Dermis microvascular lymphatic vessel endothelial cell (primary cell): ENCODE measurements at places on chromosomes 1 and 21. TPM values are rescaled to one million over a fixed set of nuclear protein-coding genes. Genes with fewer than 3 reads are reported as not detected.

- DNase-seq = no peak
Observed at GRCh38 chr1:23763041-23763577, 15.1 kb upstream of the PITHD1 start.

GRCh38 chr21:46667741-46668380 lies 32.4 kb downstream of the PRMT2 start:
- no peak for DNase-seq

DNA sequence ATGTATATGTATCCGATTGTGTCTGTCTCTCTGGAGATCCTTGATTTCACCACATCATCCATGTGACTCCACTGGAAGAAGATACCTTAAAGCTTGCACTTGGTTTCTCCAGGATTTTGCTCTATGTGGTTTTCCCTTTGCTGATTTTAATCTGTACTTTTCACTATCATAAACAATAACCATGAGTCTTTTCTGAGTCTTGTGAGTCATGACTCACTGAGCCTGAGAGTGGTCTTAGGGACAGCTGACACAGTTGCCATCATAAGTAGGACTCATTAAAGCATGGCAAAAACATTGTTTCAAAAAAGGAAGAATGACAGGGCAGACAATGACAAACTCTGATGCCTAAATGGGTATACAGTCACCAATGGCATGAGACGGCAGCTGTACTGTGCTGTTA lies 226.2 kb downstream of the AKT3 start:
- DNase-seq = no peak

- no peak for DNase-seq
Observed at GRCh38 chr1:64516301-64516700, 46.4 kb downstream of the CACHD1 start.

GRCh38 chr1:22888320-22889075 lies 84.2 kb downstream of the LACTBL1 start:
- peak; percentile 93 for DNase-seq

DNA sequence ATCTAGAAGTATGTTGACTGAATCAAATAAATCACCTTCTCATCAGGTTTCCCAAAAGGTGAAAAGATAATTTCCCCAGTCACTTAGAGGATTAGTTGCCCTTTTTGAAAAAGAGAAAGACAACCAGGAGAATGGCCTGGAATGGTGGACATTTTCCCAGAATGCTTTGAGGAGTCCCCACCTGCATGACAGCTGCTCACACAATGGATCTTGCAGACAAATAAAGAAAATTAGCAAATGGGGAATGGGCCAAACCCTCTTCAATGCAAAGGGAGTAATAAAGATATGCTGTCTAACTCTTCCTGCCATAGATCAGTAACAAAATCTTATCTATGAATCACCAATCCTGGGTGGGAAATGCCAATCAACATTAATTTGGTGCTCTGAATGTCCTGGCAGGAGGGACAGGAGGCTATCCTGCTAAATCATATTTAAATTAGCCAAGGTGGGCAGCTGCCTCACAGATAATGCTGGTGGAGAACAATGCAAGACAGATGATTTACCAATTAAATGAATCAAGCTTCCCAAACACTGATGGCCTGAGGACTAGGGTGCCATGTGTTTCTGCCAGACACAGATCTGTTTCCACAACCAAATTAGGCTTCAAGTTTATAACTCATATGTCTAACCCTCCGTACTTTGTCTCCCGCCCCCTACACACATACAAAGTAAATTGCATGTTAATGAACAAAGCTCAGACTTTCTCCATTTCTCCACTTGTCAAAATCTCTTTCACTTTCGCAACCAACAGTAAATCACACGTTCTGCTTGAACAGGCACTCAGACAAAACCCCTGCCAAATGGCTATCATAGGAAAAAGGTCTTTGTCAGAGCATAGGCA lies 488.0 kb upstream of the PLXNA2 start:
- peak; percentile 39 for DNase-seq

DNA sequence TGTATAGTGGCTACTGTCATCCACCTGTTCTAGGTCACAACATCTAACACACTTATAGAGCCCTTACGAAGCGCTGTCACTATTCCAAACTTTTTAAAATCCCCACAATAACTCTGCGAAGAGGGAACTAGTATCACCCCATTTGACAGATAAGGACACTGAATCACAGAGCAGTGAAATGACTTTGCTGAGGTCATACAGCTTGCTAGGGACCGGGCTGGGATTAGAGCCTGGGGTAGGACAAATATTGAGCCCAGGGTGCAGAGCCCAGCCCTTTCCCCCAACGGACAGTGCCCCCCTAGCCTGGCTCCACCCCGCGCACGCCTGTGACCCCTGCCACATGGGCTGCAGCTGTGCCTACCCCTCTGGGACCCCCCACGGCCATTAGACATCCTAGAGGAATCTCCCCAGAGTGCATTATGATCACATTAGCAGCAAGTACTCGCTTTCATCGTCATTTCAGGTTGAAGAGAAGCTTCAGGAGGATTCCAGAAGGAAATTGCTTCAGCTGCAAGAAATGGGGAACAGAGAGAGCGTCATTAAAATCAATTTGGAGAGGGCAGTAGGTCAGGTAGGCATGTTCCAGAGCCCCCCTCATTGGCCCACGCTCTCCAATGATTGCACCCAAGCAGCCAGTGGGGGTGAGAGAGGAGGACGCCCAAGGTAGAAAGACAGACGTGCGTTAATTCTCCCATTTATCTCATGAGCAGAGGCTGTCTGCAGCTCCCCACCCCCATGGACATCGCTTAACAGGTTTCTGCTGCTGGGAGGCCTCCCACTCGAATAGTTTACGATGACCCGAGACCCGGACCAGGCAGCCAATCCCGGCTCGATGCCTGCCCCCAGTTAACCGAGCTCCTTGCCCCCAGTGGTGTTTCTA lies 77.2 kb downstream of the FHAD1 start:
- DNase-seq = no peak

- no peak for DNase-seq
Observed at GRCh38 chr1:100423832-100424337, 71.6 kb downstream of the CDC14A start.

GRCh38 chr21:36981049-36981391 lies 14.6 kb upstream of the HLCS start:
- DNase-seq = no peak

GRCh38 chr1:235950318-235950717 lies 83.6 kb upstream of the LYST start:
- no peak for DNase-seq

DNA sequence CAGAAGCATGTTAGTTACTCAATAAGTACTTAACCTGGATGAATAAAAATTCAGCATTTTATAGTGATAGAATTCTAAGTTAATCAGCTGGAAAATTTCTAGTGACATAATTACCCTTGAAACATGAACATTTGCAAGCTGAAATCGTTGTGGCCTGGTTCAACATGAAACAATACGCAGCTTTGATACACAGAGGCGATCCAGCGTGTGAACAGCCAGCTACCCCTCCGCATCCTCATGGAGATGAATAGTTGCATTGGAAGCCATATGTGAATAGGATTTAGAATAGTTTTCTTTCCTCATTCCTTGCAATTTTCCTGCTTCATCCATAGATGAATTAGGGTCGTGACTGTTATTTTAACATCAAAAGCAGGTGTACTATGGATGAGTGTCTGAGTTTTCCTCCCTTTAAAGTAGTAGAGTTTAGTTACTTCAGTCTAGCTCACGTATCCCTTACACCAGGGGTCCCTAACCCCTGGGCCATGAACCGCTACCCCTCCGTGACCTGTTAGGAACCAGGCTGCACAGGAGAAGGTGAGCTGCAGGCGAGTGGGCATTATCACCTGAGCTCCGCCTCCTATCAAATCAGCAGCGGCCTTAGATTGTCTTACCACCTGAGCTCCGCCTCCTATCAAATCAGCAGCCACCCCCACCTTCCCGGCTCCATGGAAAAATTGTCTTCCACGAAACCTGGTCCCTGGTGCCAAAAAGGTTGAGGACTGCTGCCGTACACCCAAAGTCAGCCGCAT lies 6.2 kb upstream of the TARBP1 start:
- DNase-seq = no peak

GRCh38 chr1:32104127-32104526 lies 3.7 kb upstream of the KPNA6 start:
- DNase-seq = no peak

DNA sequence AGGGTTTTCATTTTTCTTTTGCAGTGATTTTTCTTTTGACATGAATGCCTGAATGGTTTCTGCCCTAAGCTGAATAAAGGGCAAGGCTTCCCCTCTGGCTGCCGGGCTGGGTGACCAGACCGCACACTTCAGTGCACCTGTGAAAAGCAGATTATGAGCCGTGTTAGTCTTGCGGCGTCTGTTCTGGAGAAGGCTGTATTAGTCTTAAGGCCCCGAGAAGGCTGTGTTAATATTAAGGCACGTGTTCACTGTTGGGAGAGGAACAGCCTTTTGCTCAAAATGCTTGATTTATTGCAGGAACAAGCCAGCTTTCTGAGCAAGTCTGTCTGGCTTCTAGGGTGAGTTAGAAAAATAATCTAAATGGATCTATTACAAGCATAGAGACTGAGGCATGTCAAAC lies 54.7 kb upstream of the DNAH14 start:
- no peak for DNase-seq

DNA sequence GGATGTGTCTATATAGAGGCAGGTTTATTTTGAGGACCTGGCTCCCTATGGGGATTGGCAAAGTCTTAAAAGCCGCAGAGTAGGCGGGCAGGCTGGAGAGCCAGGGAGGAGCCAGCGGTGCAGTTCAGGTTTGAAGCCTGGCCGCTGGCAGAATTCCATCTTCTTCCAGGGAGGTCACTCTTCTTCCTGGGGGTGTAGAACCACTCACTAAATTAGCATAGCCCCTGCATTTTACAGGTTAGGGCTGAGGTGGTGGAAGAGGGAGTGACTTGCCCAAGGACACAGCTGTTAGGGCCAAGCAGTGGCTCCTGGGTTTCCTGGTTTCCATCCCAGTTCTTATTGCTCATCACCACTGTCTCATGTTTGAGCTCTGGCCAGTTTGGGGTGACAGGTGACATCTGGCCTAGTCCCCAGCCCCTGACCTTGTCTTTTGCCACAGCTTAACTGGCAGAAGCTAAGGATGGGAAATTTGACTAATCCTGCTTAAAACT lies 1.4 kb downstream of the PINK1 start:
- DNase-seq = peak; percentile 15

DNA sequence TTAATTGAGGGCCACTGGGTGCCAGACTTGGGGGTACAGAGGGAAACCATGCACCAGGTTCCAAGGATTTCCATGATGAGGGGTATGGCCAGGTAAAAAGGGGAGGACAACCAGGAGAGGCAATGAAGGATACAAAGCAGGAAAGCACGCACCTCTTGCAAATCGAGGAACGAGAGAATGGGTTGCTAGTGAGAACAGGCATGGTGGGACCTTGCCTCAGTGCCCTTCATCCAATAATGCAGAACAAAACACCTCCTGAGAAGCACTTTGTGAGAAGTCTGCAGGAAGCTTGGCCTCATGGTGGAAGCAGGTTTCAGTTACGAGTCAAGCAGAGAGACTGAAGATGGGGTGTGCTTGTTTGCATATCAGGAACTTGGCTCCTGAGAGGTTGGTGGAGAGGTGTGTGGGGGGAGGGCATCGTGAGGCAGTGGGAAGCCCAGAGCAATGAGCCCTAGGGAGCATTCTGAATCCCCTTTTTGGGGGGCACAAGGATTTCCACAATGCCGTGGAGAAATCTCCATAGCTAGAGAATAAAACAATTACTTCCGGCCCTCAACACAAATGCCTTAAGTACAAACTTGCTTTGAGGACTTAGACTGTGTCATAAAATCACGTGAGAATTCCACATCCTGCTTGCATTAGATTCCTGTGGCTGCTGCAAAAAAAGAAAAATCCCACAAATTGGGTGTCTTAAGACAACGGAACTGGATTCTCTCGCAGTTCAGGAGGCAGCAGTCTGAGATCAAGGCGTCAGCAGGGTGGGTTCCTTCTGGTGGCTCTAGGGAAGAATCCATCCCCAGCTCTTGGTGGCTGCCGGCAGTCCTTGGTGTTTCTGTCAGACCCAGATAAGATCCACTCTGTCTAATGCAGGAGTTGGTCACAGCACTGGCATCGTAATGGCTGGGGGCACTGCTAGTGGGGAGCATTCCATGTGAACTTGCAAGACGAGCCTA lies 54.9 kb upstream of the BACE2 start:
- DNase-seq = no peak

DNA sequence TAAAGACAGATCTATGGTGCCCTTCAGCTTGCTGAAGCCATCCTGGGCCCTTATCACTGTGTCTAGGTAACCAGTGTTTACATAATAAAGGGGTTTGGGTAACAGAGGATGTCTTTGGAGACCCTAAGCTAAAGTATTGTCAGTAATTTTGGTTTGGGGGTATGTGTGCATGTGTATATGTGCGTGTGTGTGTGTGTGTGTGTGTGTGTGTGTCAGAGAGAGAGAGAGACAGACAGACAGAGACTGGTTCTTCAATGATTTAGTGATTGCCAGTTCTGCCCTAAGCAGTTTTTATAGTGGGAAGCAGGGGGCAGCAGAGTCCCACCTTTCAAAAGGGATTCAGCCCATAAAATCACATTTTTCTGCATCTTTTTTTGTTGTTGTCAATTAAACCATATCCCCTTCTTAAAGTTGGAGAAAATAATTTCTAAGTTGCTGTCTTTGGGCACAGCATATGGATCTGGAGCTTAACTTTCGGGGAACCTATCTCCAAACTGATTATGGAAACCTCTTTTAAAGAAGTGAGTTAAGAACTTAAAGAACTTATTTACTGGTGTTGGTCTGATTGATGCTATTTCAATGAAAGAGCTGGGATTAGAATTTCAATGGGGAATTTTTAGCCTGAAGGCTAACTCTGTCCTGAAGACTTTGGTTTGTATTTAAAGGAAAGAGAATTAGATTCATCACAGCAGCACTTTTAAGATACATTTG lies 51.1 kb downstream of the ZNF326 start:
- DNase-seq = peak; percentile 5

- DNase-seq = peak; percentile 43
Observed at GRCh38 chr1:241985787-241986186, 13.1 kb downstream of the MAP1LC3C start.

DNA sequence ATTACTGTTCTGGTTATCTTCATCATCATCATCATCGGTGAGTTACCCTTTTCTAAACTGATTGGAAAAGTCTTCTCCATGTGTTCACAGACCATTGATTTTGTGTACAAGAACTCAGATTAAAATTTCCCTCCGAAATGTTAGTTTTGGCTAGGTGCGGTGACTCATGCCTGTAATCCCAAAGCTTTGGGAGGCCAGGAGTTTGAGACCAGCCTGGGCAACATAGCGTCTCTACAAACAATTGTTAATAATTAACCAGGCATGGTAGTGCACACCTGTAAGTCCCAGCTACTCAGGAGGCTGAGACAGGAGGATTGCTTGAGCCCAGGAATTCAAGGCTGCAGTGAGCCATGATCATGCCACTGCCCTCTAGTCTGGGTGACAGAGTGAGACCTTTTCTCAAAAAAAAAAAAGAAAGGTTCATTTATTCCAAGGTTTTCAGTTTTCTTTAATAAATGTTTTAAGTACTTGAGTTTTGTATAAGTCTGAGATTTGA lies 5.9 kb upstream of the PER3 start:
- no peak for DNase-seq

GRCh38 chr1:82586473-82586872 lies 785.7 kb downstream of the ADGRL2 start:
- DNase-seq = no peak

The PROX1 gene
- total RNA-seq = 56.4 and 112 TPM in 2 replicates

The NHLH1 gene
- under 0.01 TPM in 1 of 2 replicates, not detected in the other for total RNA-seq

The IGSF9 gene
- total RNA-seq = not detected in 2 replicates

The NCF2 gene
- not detected in 2 replicates for total RNA-seq

The CD1C gene
- not detected in 2 replicates for total RNA-seq

The GJA5 gene
- 0.26 and 0.51 TPM in 2 replicates for total RNA-seq

The SAMD13 gene
- 0.63 and 1.0 TPM in 2 replicates for total RNA-seq

The CRNN gene
- total RNA-seq = not detected in 2 replicates

The PDZK1IP1 gene
- total RNA-seq = 0.13 TPM in 2 replicates

The RGS18 gene
- not detected in 2 replicates for total RNA-seq

The FBXO44 gene
- 6.4 and 9.6 TPM in 2 replicates for total RNA-seq

The SLC5A3 gene
- 12.5 and 20.2 TPM in 2 replicates for total RNA-seq

The ITLN2 gene
- not detected in 2 replicates for total RNA-seq

The PPM1J gene
- 0.64 and 0.76 TPM in 2 replicates for total RNA-seq

The OR2T29 gene
- total RNA-seq = not detected in 2 replicates

The RAB29 gene
- total RNA-seq = 18.1 and 30.8 TPM in 2 replicates
